ENCODE measurements at places on chromosomes 11 and 22.

- DNase-seq = no peak
These were observed 47.9 kb downstream of the CHRDL2 start for GRCh38 chr11:74683279-74683871.

GRCh38 chr11:43918662-43919061 lies 23.8 kb upstream of the C11orf96 start:
- no peak for DNase-seq

DNA sequence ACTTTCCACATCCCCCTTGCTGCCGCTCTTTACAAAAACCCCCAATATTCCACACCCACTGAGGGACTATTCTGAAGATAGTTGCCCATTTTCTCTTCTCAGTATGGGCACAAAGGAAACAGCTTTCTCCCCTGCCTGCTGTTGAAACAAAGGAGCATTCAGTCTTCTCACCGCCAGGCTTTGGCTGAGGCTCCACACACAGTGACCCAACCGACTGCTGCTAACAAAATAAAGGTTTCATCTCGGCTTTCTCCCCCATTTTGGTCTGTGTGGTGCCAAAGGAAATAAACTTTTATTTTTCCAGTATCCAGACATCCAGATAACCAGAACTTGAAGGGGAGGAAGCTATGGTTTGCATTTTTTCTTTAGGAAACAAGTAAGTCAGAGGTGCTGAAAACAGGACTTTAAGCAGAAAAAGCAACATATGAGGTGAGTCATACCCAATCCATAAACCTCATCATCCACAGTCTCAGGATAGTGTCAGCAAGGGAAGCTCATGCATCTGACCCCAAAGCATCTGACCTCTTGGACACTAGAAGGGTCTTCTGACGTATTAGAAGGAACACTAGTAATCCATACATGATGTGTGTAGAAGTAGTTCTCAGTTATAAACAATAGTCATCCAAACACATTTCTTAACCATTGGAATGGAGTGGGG lies 6.4 kb downstream of the CLMP start:
- no peak for DNase-seq

- DNase-seq = no peak
These were observed 63.1 kb downstream of the MAML2 start for GRCh38 chr11:96279896-96280290.

- DNase-seq = no peak
These were observed 46.5 kb upstream of the THY1 start for GRCh38 chr11:119469506-119469905.

GRCh38 chr11:30775233-30775522 lies 189.0 kb upstream of the MPPED2 start:
- DNase-seq = no peak

DNA sequence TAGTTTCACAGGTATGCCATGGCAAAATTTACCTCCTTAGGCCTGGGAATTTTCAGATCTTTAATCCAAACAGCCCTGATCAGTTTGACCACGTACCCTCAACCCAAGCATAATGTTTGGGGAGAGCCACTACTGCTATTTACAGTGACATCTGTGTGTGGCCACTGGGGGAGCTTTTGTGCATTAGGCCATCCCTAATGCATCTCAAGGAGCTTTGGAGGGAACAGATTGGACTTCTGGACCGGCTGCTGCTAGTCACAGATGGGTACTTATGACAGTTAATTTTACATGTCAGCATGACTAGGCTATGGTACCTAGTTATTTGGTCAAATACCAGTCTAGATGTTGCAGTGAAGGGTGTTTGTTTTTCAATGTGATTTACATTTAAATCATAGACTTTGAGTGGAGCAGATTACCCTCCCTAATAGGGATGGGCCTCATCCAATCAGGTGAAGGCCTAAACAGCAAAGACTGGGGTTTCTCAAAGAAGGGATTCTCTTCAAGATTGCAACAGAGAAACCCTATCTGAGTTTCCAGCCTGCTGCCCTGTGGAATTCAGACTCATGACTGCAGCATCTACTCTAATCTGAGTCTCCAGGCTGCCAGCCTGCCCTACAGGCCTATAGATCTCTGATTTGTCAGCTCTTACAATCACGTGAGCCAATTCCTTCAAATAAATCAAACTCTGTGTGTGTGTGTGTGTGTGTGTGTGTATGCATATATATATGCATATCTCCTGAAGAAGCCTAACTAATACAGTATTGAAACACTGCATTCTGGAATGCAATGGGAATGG lies 38.0 kb upstream of the GALNT18 start:
- DNase-seq = no peak

DNA sequence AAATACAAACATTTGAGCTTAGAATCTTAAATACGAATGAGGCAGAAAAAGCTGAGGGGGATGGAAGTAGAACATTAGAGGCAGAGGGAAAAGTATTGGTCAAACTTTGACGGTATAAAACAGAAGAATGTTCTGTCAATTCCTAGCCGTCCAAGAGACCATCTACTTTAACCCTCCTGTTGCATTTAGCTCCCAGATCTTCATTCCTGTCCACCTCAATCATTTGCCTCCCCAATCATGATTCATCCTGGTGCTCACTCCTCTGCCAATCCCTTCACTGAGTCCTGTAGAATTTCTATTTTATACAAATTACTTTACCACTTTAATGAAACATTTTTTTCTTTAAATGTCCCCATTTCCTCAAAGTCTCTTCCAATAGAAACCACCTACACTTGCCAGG lies 28.2 kb downstream of the C2CD3 start:
- DNase-seq = no peak

- DNase-seq = no peak
These were observed 924 bp downstream of the YPEL1 start for GRCh38 chr22:21734540-21735199.

- DNase-seq = no peak
These were observed at the start of gene C11orf87 for GRCh38 chr11:109421981-109422869. TSS of gene C11orf87 (plus strand) at chr11:109422190. CDS start at chr11:109423634, 1,444 bp downstream.

- DNase-seq = no peak
These were observed 2.0 kb upstream of the CLDN5 start for GRCh38 chr22:19526076-19526701.

- DNase-seq = no peak
These were observed 3.6 kb upstream of the ROBO3 start for GRCh38 chr11:124861670-124862069.

GRCh38 chr22:50165436-50166123 lies 5.0 kb upstream of the PANX2 start:
- no peak for DNase-seq

DNA sequence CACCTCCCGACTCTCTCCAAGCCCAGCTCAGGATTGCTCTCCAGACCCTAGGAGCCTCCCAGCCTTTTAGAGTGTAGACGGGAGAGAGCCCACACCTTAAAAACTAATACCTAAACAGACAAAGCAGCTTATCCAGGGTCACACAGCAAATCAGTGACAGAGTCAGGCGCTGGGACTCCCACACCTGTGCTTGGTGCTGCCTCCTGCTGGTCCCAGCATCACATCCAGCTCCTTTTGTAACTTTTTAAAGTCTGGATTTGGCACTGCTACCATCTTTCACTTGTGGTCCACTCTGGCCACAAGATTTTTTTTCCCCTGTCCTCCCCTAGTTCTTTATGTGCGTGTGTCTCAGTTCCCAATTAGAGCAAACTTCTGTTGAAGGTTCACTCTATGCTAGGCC lies 4.7 kb downstream of the ANO1 start:
- DNase-seq = no peak

GRCh38 chr11:59755701-59756557 lies 753 bp downstream of the STX3 start:
- peak; percentile 5 for DNase-seq

GRCh38 chr22:37218771-37219411 lies 6.6 kb upstream of the SSTR3 start:
- peak; percentile 47 for DNase-seq

DNA sequence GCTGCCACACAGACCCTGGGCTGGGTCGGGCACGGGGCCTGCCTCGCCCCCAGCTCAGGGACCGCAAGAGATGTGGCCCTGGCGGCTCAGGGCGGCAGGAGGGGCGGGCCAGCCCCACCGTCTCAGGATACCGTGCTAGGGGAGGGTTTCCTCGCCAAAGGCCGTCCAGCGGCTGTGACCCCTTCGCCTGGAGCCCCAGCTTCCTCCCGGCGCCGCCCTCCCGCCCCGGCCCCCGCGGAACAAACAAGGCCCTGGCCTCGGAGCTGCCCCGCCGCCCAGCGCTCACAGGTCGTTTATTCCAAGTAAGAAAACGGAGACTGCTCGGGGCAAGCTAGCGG lies 543 bp upstream of the AP2A2 start:
- no peak for DNase-seq

- no peak for DNase-seq
These were observed 1.3 kb downstream of the PYGM start for GRCh38 chr11:64758330-64759079.

- no peak for DNase-seq
These were observed 3.1 kb upstream of the PYGM start for GRCh38 chr11:64762674-64763525.

- DNase-seq = no peak
These were observed 57.8 kb downstream of the PPFIBP2 start for GRCh38 chr11:7571640-7572000.

GRCh38 chr11:115159207-115159606 lies 345.0 kb downstream of the CADM1 start:
- DNase-seq = no peak

DNA sequence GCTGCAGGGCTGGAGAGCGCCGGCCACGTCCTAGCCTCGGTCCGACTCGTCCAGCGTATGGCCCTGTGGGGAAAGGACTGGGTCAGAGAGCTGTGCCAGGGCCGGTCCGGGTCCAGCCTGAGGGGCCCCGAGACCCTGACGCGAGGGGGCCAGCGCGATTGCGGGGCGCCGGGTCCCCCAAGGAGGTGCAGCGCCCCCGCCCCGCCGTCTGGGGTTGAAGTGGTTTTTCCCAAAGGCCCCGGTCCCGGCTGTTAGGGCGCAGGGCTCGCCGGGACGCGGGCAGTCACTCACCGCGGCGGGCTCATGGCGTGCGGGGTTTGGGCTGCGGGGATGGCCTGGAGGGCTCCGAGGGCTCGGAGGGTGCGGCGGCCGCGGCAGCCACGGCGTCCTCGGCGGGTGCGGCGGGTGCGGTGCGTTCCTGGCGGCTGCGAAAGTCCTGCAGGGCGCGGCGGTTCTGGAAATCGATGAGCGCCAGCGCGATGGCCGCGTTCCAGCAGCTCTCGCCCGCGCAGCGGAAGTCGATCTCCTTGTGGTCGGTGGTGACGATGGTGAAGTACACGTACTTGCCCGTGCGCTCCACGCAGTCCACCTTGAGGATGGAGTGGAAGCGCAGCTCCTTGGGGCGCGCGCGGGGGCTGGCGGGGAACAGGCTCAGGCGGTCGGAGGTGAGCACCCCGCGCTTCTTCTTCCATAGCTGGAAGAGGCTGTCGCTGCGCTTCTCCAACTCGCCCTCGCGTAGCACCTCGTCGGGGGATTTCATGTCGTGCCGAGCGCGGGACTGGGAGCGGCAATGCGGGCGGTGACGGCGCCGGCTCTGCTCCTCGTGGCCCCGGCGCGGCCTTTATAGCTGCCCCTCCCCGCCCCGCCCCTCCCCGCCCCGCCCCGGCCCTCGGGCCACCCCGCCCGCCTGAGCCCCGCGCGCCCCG lies at the start of gene PHLDA2:
Gene PHLDA2, minus strand, starts transcription at position 816 of the 926 bp plus-strand sequence. Its CDS starts 56 bp downstream, at position 760.
- no peak for DNase-seq

- no peak for DNase-seq
These were observed 1298.0 kb upstream of the CNTN5 start for GRCh38 chr11:97722721-97723120.

- DNase-seq = peak; percentile 38
These were observed at the start of gene MICALL1 for GRCh38 chr22:37905534-37906363. TSS of gene MICALL1 (plus strand) at chr22:37906297. CDS start at chr22:37906423, 126 bp downstream.

DNA sequence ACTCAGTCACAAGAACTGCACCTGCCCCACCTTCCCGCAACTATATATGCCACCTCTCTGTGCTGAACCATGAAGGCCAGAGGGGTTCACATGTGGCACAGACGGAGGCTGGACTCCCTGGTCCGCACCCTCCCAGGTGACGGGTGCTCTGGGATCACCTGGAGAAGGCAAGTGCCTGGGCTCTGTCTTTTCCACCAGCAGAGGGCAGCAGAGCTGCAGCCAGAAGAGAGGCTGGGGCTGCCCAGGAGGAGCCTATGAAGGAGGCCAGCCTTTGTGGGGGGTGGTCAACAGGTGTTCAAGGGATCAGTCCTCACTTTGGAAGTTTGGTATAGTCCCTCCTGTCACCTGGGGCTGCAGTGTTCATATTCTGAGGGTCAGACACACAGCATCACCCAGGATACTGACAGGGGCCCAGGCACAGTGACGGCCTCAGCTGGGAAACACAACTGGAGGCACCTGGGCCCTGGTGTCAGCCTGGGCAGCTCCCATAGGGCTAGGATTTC lies 39.2 kb upstream of the IGLL5 start:
- DNase-seq = peak; percentile 54

DNA sequence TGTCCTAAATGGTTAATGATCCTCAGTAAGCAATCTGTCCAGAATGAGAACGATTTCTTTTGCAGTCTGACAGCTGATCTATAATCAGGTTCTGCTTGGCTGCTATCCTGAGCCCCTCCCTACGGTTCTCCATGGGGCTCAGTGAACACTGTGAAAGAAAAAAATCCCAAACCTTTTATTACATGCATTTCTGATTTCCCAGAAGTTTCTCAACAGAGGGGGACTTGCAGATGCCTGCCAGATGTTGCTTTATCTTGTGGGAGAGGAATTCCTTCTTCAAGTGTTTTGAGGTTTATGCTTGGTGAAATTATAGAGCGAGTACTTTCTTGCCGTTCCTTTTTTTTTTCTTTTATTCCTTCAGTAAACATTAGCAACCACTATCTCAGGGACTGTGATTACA lies 531.9 kb upstream of the ISX start:
- no peak for DNase-seq

- DNase-seq = no peak
These were observed at the start of gene F2 for GRCh38 chr11:46719048-46719542. TSS of gene F2 (plus strand) at chr11:46719213. CDS start at chr11:46719236, 23 bp downstream.

GRCh38 chr11:119580081-119580480 lies 148.9 kb downstream of the NECTIN1 start:
- no peak for DNase-seq

Data from stimulated activated CD4-positive, alpha-beta T cell treated with anti-CD3 and anti-CD28 coated beads, TNF-alpha, amount 100 ng/mL, for 1 hour (primary cell).